ENCODE measurements at places on chromosomes 1 and 21. TPM values are rescaled to one million over a fixed set of nuclear protein-coding genes. Genes with fewer than 3 reads are reported as not detected.

Gene CACNA1S
- total RNA-seq = not detected

Gene UHMK1
- total RNA-seq = 48.1 TPM

Gene PDPN
- 8.0 TPM for total RNA-seq

Gene MORN1
- 11.2 TPM for total RNA-seq

Gene FCGR3B
- not detected for total RNA-seq

Gene LPGAT1
- 54.4 TPM for total RNA-seq

Gene ZBTB37
- total RNA-seq = 12.6 TPM

Gene B3GALT2
- total RNA-seq = 8.3 TPM

Gene IGSF21
- total RNA-seq = not detected

Gene ACKR1
- not detected for total RNA-seq

Gene MX2
- total RNA-seq = 7.9 TPM

Gene SLC44A5
- 0.49 TPM for total RNA-seq

Gene KRTAP6-1
- not detected for total RNA-seq

Gene TMEM200B
- total RNA-seq = 28.6 TPM

Gene NUP210L
- 0.16 TPM for total RNA-seq

Gene S100A12
- not detected for total RNA-seq

Gene SAMD11
- 1.8 TPM for total RNA-seq

Gene CLDN17
- total RNA-seq = not detected

Gene CFHR1
- 0.16 TPM for total RNA-seq

Gene KIAA1614
- total RNA-seq = 15.4 TPM

Data from hair follicle dermal papilla cell (primary cell).